ENCODE measurements at places on chromosomes 12 and 14.

DNA sequence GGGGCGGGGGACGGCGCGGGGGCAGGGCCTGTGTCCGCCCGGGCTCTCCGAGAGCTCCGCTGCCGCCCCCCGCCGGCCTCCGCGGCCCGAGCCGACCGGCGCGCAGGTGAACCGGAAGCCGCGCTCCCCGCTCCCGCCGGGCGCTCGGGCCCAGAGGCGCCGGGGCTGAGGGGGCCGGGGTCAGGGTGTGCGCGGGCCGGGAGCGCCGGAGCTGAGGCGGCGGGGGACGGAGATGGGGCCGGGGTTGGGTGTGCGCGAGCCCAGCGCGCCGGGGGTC is 431 bp downstream of the HIP1R start:
- DNase-seq = no peak

DNA sequence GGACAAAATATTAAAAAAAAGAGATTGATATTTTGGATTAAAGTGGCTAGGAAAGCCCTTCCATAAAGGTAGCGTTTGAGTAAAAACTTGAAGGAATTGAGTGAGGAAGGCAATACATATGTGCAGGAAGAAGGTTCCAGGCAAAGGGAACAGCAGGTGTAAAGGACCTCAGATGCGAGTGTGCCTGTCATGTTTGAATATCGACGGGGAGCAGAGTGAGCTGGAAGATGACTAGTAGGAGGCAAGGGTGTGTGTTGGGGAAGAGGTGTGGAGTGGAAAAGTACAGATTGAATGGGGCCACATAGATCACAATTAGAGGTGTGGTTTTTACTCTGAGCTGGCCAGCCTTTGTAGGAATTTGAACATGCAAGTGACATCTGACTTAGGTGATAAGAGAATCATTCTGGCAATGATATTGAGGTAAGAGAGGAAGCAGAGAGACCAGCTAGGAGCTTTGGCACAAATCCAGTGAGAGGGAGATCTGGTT is 15.0 kb upstream of the FBXO33 start:
- DNase-seq = no peak

DNA sequence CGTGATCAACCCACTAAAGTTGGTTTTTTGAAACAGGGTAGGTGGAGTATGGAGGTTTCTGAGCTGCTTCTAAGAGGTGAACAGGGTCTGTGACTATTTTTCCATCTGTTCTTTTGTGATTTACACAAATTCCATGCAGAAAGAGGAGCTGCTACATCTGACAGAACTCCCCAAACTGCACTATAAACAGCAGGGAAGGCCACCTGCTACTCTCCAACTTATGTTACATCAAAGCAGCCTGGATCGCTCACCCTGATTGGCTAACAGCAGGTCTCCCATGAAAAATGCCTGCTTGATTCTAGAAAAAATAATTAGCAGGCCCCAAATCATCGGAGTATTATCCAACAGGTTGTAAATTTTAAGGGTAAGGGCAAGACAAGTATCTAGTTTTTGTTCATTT is 282.9 kb upstream of the FLRT2 start:
- no peak for DNase-seq

- DNase-seq = no peak
Measured at GRCh38 chr14:60999536-60999935, 18.5 kb downstream of the SLC38A6 start.

DNA sequence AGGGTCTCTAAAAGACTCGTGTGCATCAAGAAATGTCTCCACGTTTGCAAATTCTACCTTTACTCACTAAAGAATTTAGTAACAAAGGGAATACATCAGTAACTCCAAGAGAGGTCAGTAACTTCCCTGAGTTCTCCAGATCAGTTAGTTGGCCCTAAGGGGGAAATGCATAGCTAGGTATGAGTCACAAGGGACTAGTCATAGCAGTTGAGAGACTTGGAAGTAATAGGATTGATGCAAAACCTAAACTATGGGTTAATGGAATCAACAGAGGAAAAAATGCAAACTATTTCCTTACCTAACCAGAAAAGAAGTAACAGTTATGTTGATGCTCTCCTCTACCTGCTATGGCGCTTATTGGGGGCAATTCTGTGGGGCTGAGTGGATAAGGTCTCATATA is 148.8 kb upstream of the GARIN6 start:
- peak; percentile 57 for DNase-seq

DNA sequence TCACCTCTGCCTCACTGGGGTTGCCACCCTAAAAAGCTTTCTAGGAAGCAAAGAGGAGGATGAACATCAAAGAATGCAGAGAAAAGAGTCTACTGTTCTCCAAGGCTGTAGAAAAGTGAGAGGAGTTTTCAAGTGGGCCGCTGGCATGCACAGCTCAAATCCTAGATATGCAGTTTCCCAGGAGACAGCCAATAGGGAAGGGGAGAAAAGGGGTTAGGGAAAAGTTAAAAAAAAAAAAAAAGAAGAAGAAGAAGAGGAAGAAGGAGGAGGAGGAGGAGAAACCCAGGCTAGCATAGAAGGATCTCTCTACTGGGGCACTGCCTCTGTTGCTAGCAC is 682 bp downstream of the BATF start:
- no peak for DNase-seq

DNA sequence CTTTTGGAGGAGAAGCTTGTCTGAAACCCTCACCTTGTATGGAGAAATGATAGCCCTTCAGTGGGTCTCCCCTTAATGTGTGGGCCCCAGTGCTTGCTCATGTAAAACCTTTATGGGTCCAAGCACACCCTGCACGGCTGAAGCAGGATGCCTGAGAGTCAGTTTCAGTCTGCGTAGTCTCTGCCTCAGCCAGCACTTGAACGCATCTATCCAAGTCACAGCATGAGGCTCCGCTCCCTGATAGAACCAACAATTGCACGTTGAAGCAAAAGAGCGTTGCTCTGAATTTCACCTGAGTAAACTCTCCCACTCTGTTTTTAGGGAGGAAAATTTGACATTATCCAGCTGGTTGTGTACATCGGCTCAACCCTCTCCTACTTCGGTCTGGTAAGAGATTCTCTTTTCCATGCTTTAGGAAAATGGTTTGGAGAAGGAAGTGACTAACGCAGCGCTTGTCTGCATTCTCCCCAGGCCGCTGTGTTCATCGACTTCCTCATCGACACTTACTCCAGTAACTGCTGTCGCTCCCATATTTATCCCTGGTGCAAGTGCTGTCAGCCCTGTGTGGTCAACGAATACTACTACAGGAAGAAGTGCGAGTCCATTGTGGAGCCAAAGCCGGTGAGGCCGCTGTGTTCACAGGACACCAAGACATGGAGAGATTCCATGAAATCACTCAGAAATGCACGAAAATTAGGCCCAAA is 33.0 kb upstream of the P2RX4 start:
- DNase-seq = no peak

GRCh38 chr12:43289426-43289801 is 262.6 kb downstream of the ADAMTS20 start:
- DNase-seq = no peak

- DNase-seq = no peak
Measured at GRCh38 chr12:67757651-67758050, 109.1 kb downstream of the DYRK2 start.

DNA sequence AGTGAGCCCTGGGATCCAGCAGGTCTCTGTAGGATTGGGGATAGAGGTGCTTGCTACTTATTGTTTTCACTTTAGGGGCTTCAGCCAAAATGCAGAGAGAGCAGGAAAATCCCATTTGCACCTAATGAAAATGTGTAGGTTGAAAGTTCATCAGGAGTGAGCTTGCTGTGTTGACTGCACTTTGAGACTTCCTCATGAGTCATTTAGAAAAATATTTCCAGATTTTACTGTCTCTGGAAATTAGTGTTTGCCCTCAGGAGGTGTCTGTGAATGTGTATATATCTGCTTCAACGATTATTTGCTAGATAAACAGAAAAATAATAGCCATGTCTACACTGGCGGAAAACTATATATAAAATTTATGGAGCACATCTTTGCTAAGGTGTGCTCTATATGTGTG is 159.3 kb downstream of the CAND1 start:
- DNase-seq = no peak

GRCh38 chr12:56994231-56994746 is 12.1 kb downstream of the ZBTB39 start:
- no peak for DNase-seq

DNA sequence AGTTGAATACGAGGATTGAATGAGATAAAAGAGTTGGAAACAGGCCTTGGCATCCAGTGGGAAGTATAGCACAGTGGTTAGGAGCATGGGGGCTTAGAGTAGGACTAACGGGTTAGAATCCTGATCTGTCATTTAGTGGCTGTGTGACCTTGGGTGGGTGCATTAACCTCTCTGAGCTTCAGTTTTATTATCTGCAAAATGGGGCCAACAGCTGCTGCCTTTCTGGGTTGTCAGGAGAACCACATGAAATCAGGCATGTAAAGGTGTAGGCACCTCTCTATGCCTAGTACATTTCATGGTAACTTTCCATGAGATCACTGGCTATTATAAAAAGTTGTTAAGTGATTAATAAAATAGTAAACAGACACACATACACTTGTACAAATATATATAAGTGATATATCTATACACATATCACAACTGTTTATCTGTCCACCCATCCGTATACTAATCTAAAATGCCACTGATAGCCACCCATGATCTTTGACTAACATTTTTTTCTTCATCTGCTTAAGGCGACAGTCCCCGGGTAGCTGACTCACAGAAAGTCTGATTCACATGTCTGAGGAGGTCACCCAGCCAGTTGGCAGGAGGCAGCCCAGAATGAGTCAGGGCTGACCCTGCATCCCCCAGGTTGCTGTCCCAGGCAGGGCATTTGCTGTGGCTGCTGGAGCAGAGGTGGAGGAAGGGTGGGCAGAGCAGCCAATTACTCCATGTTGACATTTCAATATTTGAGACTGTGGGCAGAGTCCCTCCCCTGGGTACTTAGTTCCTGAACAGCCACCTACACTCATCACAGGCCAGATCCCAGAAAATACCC is 125.6 kb upstream of the NOS1 start:
- peak; percentile 1 for DNase-seq

GRCh38 chr12:19916974-19917373 is 451.4 kb upstream of the PDE3A start:
- DNase-seq = no peak

- no peak for DNase-seq
Measured at GRCh38 chr12:109967383-109968031, 28.7 kb downstream of the GIT2 start.

GRCh38 chr14:98548071-98548686 is 723.8 kb downstream of the BCL11B start:
- no peak for DNase-seq

GRCh38 chr12:14577344-14577743 is 9.7 kb upstream of the PLBD1 start:
- DNase-seq = peak; percentile 6

GRCh38 chr12:15472036-15472435 is 149.7 kb downstream of the PTPRO start:
- DNase-seq = no peak

DNA sequence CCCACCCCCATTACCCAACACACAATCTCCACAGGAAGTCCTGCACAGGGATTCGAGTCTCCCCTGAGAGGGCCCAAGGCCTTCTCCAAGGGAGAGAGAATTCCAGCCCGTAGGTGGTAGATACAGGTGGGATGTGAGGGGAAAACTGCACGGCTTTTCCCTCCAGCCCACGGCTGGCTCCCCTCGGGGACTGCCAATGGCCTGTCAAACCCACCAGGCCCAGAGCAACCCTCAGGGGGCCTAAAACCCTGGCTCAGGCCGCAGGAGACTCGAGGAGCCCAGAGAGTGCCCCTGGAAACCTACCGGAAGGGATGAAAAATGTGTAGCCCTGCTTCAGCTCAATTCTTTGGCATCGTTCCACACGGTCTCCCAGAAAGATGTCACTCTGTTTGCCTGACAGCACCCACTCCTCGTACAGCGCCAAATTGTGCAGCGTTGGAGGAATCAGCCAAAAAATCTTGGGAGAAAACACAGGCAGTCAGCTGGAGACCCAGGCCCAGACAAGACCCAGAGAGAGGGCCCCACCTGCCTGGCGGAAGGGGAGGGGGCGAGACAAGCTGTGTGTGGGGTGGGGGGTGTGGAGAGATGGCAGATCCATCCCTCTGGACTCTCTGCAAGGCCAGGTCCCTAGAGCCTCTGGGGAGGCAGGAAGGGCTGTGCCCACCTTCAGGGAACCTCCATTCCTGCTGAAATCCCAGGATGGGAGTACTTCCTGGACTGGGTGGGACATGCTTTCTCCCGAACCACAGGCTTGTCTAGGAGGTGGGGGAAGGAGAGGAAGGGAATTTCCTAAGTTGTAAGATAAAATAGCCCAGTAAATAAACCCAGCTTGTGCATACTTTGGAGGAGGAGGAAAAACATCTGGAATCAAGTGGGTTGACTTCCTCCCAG is 48.1 kb downstream of the KDM2B start:
- DNase-seq = no peak

GRCh38 chr12:10102322-10102721 is 3.5 kb upstream of the CLEC1A start:
- DNase-seq = no peak

GRCh38 chr14:24137529-24138395 is 1.8 kb downstream of the PSME1 start:
- no peak for DNase-seq

GRCh38 chr12:111074559-111074958 is 154.2 kb upstream of the MYL2 start:
- DNase-seq = no peak

- no peak for DNase-seq
Measured at GRCh38 chr14:86321151-86321550, 791.2 kb downstream of the FLRT2 start.

GRCh38 chr12:68769941-68770340 is 24.0 kb downstream of the SLC35E3 start:
- DNase-seq = no peak

Data from astrocyte of the cerebellum (primary cell).